Stimulated activated CD4-positive, alpha-beta T cell treated with anti-CD3 and anti-CD28 coated beads, Interleukin-12 subunit alpha, Interleukin-12 subunit beta, amount 100 ng/mL, for 48 hours (primary cell): ENCODE measurements at places on chromosomes 11 and 22.

DNA sequence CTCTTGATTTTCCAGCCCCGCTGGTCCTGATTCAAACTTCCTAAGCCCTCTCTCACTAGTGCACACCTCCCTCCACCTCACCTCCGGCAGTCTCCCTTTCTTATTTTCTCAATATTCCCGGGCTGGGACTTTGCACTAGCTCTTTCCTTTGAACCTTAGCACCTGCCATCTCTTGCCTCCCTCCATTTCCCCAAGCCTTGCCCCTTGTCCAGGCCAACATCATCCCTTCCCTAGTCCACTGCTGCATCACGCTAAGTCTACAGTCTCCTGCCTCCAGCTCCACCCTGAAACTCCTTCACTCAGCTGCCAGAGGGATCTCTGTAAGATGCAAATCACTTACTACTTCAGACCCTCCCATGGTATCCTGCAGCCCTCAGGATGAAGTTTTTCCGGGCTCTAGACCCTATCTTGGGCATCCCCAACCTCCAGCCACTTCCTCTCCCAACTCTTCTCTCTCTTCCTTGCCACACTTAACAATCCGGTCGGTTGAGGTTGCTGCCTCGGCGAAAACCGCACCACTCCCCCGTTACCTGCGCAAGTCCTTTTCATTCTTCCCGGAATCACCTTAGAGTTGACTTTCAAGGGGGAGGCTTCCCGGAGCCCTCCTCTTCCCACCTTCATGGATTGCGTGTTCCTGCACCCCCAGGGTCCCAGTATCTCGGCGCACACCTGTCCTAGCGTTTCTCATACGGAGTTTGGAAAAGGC lies 42.7 kb downstream of the NECTIN1 start:
- DNase-seq = no peak

GRCh38 chr11:61472282-61472681 lies 36.3 kb upstream of the LRRC10B start:
- DNase-seq = no peak

- no peak for DNase-seq
Observed at GRCh38 chr11:563812-564578, 3.2 kb downstream of the RASSF7 start.

- no peak for DNase-seq
Observed at GRCh38 chr11:86458294-86459001, 83.8 kb downstream of the CCDC81 start.

DNA sequence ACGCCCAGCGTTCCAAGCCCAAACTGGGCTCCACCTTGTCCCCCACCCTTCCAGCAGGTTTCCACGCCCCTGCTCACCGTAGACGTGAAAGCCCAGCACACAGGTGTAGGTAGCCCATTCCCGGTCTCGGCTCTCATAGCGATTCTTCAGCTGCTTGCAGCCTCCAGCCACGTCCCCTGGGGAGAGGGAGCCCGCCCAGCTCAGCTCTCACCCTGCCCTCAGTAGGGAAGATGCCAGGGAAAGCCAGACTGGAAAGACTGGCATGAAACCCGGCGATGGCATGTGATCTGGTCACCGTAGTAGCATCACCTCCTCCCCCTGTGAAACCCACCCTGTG lies 1.4 kb upstream of the MTA2 start:
- DNase-seq = no peak

GRCh38 chr11:86726118-86726753 lies 53.8 kb upstream of the ME3 start:
- DNase-seq = no peak
